Suprapubic skin (tissue), 4 donors: ENCODE measurements at places on chromosomes 1 and 21. TPM values are rescaled to one million over a fixed set of nuclear protein-coding genes. Genes with fewer than 3 reads are reported as not detected.

DNA sequence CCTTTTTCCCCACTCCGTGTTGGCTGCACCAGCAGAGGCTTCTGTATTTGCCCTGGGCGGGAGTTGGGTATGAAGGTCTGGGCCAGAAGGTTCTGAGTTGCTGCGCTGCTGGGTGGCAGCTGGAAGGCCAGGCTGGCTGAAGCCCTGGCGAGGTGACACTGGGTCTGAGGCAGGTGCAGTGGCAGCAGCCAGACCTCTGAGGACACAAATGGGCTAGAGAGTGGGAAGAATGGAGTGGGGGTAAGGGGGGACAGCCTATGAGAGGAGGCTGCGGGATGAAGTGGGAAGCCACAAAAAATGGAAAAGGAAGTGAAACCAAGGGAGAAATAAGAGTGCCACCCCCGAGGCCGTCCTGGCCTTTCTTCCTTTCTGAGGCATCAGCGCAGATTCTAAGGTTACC, 53.2 kb downstream of the STX6 start:
- no peak for DNase-seq

The THEM4 gene
- 9.4 TPM for total RNA-seq

The AMY2A gene
- not detected for total RNA-seq

GRCh38 chr1:111372336-111372965, 55.1 kb downstream of the OVGP1 start:
- no peak for DNase-seq

DNA sequence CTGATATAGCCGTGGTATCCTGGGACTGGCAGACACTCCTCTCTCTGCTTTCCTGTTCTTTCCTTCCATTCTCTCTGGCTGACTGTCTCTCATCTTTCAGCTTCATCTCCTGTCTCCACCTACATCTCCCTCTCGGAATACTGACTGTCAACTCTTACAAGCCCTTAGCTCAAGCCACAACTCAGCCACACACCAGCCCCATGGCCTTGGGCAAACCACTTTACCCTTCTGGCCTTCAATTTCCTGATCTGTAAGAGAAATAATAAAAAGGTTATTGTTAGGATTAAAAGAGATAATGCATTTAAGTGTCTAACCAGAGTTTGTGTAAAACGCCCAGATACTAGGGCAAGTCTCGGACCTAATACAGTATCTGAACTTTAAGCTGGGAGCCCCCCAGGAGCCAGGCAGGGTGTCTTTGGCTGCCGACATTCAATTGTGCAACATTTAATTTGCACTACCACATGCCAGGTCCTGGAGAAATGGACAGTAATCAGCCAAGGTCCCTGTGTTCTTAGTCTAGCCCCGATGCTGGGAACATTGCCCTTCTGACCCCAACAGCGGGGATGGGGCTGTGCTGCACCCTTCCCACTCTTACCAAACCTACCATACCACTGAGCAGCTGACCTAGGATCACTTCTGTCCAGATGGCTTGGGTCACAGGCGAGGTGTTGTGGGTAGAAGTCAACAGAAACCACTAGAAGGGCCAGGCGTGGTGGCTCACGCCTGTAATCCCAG, 5.1 kb downstream of the ECHDC2 start:
- no peak for DNase-seq

The OR2G2 gene
- not detected for total RNA-seq

- DNase-seq, result no peak
Observed at GRCh38 chr1:91057784-91058183, 35.9 kb upstream of the ZNF644 start.

The ZBED6 gene
- total RNA-seq, result 34.4 TPM

The CFAP74 gene
- not detected for total RNA-seq

DNA sequence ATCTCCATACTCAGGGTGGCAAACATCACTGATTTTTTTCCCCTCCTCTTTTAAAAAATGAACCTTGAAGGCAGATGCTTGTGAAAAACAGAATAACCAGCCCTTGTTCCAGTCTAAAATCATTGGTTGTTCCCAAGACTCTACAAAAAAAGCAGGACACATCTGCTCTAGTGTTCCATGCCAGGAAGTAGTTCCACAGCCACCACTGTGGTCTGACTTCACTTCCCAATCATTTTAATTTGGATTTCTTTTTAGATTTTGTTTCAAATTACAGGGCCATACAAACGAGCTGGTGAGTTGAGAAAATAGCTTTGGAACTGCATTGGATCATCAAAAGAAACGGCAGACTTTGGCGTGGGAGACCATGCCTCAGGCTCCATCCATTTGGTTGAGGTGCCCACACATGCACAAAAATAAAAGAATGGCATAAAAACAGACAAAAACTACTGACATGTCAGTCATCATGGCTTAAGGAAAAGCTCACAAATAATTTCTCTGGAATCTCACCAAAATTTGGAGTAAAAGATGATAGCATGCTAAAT, 210.0 kb downstream of the GABPA start:
- no peak for DNase-seq

DNA sequence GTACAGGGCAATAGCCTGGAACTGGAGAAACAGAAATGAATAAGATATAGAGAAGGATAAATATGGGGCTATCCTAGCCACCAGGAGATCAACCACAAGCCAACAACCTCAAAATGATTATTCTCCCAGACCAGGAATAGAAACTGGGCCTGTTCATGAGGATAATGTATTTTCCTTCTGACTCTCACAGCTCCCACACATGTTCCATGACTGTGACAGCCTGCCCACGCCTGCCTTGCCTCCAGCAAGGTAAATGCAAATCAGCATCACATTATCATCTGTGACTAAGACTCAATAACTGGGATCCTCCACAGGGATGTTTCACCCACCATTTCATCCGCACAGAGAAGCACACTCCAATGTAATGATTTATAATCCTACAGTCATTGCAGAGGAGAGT, 3.3 kb downstream of the ENSA start:
- DNase-seq, result no peak

- no peak for DNase-seq
Observed at GRCh38 chr1:14003552-14003951, 303.6 kb downstream of the PRDM2 start.

The ISG15 gene
- 9.2 TPM for total RNA-seq

DNA sequence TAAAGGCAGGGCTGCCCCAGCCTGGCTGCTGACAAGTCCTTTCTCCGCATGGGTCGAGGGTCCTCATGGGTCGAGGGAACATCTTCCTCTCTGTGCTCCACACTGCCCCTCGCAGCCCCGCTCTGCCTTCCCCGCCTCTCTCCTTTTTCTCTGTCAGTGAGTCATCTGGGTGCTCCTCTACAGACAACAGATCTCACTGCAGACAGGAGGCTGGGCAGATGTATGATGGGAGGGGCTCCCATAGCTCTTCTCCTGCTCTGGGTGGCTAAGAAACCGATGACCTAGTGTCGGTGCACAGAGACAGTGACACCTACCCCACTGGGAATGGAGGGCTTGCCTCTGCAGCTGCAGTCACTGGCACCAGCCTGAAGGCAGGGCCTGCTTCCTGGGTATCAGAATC, 5.5 kb downstream of the KCNA10 start:
- DNase-seq, result no peak

GRCh38 chr1:55970526-55971110, 608.7 kb downstream of the PLPP3 start:
- DNase-seq, result no peak

DNA sequence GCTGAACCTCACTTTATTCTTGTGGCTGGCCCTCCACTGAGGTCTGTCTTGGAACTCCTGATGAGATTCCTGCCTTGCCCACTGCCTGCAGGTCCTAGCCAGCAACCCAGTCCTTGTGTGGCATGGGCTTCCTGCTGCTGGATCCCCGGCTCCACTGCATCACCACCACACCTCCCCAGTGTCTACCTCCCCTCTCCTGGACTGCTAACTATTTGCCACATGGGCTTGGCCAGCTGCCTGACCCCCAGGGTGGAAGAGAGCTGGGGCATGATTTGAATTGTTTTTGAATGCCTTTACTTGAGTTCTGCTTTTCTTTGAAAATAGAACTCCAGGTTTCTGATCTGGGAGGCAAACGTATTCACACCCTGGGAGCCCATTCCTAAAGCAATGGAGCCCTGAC, 41.2 kb downstream of the SPAG17 start:
- DNase-seq, result no peak

DNA sequence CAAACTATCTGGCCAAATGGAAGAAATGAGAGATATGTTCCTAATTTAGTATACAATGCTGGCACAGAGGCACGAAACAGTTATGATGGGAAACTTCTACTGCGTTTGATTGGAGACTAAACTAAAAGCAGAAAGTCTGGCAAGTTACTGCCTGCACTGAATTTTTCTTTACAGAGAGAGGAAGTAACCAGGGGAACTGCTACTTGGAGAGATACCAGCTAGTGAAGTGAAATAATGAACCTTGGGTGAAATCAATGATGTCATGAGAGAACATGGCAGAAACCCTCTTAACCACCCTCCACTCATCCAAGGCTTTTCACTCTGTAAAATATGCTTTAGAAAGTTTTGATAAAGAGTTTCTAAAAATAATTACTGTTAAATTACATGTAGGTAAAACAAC, 29.3 kb downstream of the NIBAN1 start:
- no peak for DNase-seq

- no peak for DNase-seq
Observed at GRCh38 chr1:241999026-241999425, at the start of gene MAP1LC3C. Gene MAP1LC3C, minus strand, starts transcription at chr1:241999098. Its CDS starts 90 bp downstream, at chr1:241999008.

GRCh38 chr1:63743781-63744180, 30.0 kb upstream of the ROR1 start:
- DNase-seq, result no peak

The AKIRIN1 gene
- 34.7 TPM for total RNA-seq

The KIF2C gene
- total RNA-seq, result 3.3 TPM

DNA sequence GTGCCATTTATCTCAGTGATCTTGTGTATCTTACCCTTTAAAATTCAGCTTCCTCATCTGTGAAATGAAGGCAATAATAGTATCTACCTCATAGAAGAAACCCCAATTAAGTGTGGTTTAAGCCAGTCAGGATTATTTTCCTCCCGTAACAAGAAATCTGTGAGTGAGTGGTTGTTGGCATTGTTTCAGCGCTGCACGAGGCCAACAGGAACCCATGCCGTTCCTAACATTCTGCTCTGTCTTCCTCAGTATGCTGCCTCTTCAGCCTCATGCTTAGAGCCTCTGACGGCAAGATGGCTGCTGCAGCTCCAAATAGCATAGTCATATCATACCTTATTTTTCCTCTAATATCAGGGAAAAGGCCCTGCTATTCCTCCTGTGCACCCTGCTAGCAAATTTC, 289.7 kb downstream of the TM2D1 start:
- no peak for DNase-seq

DNA sequence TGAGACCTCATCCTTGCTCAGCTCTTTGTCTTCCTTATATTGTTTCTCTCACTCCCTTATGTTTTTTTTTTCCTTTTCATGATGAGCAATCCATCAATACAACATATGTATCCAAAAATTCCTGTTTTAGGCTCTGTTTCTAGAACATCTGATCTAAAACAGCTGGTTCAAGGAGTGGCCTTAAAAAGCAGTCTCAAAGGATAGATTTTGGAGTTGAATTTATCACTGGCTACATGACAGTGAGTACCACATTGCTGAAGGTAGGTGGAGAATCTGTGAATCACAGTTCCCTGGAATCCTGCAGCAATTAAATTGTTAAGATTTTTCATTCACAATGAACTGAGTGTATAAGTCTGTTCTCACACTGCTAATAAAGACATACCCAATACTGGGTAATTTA, 155.8 kb upstream of the ADAMTS5 start:
- no peak for DNase-seq

The CDC42 gene
- total RNA-seq, result 223 TPM

- no peak for DNase-seq
Observed at GRCh38 chr1:6257541-6258069, 3.3 kb downstream of the GPR153 start.

DNA sequence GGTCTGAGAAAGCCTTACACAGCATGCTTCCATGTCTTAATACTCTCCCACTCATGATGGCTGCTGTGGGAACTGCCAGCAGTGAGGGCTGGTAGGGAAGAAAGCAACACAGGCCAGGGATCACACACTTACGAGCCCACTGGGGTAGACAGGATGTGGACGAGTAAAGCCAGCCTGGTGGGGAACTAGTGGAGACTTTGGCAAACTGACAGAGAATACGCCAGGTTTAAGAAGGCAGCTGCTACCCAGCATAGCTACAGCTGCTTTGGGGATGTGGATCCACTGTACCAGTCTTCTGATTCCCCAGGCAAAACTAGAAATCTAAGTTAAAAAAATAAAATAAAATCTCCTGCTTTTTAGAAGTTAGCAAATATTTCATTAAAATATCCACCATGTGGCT, 664.0 kb downstream of the SMYD3 start:
- no peak for DNase-seq
